H9 (cell line): ENCODE measurements at places on chromosomes 7 and 10. TPM values are rescaled to one million over a fixed set of nuclear protein-coding genes. Genes with fewer than 3 reads are reported as not detected.
A peak's percentile ranks its signal among the peaks of the same experiment; 100 is the strongest.

The ZNF467 gene
- total RNA-seq: 0.31 and 0.35 TPM in 2 replicates

DNA sequence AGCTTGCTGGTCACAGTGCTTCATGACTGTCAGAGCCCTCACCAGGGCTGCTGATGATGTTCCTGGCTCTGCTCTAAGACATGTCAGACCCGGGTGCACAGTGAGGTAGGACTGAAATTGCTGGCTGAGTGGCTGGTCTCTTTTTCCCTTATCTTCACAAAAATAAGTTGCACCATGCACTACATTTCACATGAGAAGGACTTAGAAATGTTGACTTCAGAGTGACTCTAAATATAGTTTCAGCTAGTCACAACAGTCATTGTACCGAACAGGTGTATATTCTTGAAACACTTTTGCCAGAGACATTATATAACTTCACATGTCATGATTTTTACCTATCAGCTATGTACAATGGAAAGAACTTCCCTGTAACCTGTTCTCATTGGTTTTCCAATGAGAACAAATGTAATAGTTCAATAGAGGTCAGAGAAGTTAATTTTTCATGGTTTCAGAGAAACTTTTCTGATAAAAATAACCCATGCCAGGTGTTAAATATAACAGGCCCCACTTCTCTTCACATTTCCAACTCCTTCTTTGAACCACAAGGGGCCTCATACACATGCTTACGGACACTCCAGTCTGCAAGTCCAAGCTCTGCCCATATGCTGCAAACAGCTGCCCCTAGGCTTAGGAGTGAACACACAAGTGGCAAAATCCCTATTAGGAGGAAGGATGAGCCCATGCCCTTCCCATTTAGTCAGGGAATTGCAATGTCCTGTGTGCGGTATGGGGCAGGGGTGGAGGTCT is 115.6 kb downstream of the CDK6 start:
- no peak overlapping the region for H3K4me3 ChIP-seq
- no peak for DNase-seq
- peaks cover 2% of the 10 kb centered on the region; the same call in 1 of the 2 replicates for H3K27me3 ChIP-seq
- no peaks in the 10 kb centered on the region for H3K36me3 ChIP-seq

The AKR1C1 gene
- 1.9 and 2.0 TPM in 2 replicates for total RNA-seq

DNA sequence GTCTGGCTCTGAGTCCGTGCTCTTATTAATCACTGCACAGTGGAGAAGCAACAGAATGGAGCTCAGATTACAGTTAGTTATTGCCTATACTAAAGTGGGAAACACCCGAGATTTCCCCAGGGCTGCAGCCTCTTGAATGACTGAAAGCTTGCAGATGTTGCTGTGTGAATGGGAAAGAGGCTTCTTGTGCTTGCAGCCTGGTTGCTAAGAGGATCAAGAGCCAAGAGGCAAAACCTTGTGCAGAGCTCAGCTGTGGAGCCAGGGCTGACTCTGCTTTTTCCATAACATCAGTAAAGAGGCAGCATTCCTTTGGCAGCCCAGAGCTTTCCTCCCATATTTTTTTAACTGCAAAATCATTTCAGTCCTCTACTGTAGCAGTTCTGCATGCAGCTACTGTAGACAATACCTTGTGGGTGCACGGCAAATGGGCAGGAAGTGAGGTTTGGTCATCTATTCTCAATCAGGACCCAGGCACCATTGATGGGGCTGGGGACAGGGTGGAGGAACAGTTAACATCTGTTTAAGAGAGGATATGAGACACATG is 86.5 kb downstream of the RALA start:
- H3K27ac ChIP-seq: no peak overlapping the region
- H3K36me3 ChIP-seq: peaks cover 12% of the 10 kb centered on the region
- DNase-seq: no peak
- H3K4me1 ChIP-seq: peaks cover 2% of the 10 kb centered on the region; the same call in 1 of the 2 replicates
- H3K4me3 ChIP-seq: no peak overlapping the region
- H3K27me3 ChIP-seq: no peaks in the 10 kb centered on the region

The HILPDA gene
- 23.1 and 23.3 TPM in 2 replicates for total RNA-seq

DNA sequence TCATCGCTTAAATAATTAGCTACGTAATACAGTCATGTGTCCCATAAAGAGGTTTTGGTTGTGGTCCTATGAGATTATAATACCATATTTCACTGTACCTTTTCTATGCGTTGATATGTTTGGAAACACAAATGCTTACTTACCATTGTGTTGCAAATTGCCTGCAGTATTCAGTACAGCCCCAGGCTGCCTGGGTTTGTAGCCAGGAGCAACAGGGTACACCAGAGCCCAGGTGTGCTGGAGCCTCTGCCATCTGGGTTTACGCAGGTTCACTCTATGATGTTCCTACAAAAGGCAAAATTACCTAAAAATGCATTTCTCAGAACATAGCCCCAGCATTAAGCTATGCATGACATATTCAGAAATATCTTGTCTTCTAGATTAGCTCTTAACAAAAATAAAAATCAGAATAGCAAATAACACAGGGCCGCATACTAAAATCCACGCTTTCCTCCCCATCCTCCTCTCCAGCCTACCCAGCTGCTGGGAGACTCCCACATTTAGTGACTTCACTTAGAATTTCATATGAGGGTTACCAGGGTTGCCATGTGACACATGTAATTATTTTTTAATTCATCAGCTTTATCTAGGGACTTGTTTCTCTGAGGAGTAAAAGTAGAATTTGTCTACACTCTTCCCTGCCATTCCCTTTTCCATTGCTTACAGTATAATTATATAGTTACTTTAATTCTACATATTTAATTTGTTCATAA is 559.0 kb upstream of the ADARB2 start:
- no peak overlapping the region for H3K27ac ChIP-seq
- no peak overlapping the region; the same call in 2 of the 3 replicates for H3K4me3 ChIP-seq
- peak; percentile 47 for DNase-seq
- H3K27me3 ChIP-seq: no peaks in the 10 kb centered on the region
- peaks cover under 1% of the 10 kb centered on the region; the same call in 1 of the 2 replicates for H3K36me3 ChIP-seq
- no peaks in the 10 kb centered on the region for H3K4me1 ChIP-seq

GRCh38 chr10:29411666-29412315 is 122.9 kb downstream of the LYZL1 start:
- no peaks in the 10 kb centered on the region for H3K4me1 ChIP-seq
- H3K27me3 ChIP-seq: no peaks in the 10 kb centered on the region
- H3K36me3 ChIP-seq: peaks cover 21% of the 10 kb centered on the region

GRCh38 chr7:125136341-125136740 is 206.7 kb upstream of the POT1 start:
- H3K4me1 ChIP-seq: no peaks in the 10 kb centered on the region
- peaks cover 9% of the 10 kb centered on the region for H3K36me3 ChIP-seq
- H3K27me3 ChIP-seq: no peaks in the 10 kb centered on the region; the same call in 1 of the 2 replicates
- H3K4me3 ChIP-seq: no peak overlapping the region

The NUDCD3 gene
- total RNA-seq: 71.9 and 85.9 TPM in 2 replicates

GRCh38 chr10:119543814-119544642 is 1.5 kb upstream of the RGS10 start:
- H3K27me3 ChIP-seq: peaks cover 23% of the 10 kb centered on the region; the same call in 1 of the 2 replicates
- H3K36me3 ChIP-seq: no peaks in the 10 kb centered on the region
- no peak overlapping the region for H3K27ac ChIP-seq
- peak overlapping the region; percentile 89 for H3K4me3 ChIP-seq

DNA sequence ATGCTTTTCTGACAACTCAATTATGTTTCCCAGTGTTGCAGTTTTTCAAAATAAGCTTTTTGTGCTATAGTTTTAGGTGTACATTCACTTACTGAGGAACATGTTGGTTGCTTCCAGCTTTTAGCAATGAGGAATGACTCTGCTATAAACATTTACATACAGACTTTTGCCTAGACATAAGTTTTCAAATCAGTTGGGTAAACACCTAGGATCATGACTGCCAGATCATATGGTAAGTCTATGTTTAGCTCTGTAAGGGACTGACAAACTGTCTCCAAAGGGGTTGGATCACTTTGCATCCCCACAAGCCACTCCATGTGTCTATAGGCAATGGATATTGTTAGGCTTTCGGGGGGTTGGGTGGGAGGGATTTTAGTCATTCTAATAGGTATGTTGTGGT is 10.8 kb upstream of the GRID2IP start:
- no peaks in the 10 kb centered on the region; the same call in 1 of the 2 replicates for H3K4me1 ChIP-seq
- DNase-seq: no peak
- H3K27me3 ChIP-seq: no peaks in the 10 kb centered on the region
- no peaks in the 10 kb centered on the region for H3K36me3 ChIP-seq
- no peak overlapping the region for H3K4me3 ChIP-seq

The HPSE2 gene
- 0.15 and 0.20 TPM in 2 replicates for total RNA-seq

DNA sequence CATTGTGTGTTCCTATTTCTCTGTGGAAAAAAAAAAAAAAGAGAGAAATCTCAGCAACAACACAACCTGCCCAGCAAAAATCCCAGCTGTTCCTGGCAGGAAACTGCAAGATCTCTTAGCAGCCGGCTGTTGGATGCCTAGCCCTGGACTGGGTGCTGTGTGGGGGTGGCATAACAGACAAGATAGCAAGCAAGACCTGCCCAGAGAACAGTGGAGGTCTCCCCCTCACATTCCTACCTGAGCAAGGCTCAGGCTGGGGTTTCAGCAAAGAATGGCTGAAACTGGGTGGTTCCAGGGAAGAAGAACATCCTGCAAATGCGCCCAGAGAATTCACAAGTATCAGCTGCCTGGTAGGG is 248.8 kb upstream of the ZMIZ1 start:
- DNase-seq: no peak
- no peak overlapping the region for H3K27ac ChIP-seq
- H3K4me1 ChIP-seq: no peaks in the 10 kb centered on the region; the same call in 1 of the 2 replicates

DNA sequence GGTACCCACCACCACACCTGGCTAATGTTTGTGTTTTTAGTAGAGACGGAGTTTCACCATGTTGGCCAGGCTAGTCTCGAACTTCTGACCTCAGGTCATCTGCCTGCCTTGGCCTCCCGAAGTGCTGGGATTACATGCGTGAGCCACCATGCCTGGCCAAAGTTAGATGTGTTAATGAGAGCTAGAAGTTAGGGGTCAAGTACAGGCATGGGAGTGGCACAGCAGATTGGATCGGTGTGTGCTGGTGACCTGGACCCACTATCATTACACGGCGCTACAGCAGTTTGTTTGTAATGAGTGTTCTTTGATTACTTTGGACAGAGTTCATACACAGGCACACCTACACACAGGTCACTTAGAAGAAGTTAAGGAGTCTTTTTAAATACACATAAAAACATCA is 36.7 kb downstream of the DNAJB6 start:
- DNase-seq: no peak
- no peak overlapping the region for H3K27ac ChIP-seq
- H3K4me1 ChIP-seq: peaks cover 3% of the 10 kb centered on the region
- H3K27me3 ChIP-seq: no peaks in the 10 kb centered on the region
- no peak overlapping the region for H3K4me3 ChIP-seq

DNA sequence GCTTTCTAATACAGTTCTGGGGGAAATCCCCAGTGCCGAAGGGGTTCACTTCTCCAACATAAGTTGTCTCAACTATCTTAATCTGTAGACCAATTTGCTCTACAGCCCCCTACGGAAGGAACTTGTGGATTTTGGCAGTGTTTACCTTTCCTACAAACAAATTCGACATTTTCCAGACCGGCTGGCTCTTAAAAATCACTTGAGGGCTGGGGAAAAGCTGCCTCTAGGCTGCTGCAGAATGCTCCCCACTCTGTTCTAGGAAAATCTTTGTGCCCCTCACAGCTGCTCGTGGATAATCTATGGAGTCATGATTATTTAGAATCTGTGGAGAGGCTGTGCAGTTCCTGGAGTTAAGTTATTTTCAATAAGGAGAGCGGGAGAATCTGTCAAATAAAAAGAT is 474.6 kb upstream of the FZD8 start:
- H3K36me3 ChIP-seq: no peaks in the 10 kb centered on the region
- DNase-seq: no peak
- no peak overlapping the region for H3K27ac ChIP-seq
- H3K4me1 ChIP-seq: no peaks in the 10 kb centered on the region
- no peaks in the 10 kb centered on the region for H3K27me3 ChIP-seq

DNA sequence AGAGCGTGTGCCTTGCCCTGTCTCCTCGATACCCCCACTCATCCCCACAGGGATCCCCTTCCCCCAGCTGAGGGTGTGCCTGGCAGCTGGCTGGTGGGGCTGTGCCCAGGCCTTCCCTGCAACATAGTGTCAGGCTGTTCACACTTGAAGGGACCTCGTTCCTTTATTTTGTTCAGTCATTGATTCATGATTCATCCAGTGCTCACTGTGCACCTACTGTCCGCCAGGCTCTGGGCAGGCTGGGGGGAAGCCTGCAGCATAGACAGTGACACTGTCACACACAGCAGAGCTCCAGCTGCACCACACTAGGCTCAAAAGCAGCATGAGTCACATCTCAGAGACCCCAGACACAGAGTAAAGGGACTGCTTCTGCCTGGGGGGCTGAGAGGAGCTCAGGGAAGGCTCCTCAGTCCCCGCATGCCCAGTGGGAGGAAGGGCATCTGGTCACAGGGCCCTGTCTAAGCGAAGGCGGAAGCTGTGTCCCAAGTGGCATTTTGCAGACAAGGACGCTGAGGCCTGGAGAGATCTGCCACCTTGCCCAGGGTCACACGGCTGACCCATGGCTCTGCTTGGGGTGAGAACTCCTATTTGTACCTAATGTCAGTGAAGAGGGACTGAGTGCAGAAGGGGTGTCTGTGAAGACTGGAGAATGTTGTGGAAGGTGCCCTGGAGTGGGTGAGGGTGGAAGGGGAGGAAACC is 27.9 kb downstream of the CDH23 start:
- DNase-seq: no peak
- H3K27me3 ChIP-seq: no peaks in the 10 kb centered on the region
- H3K27ac ChIP-seq: no peak overlapping the region
- H3K4me3 ChIP-seq: no peak overlapping the region
- no peaks in the 10 kb centered on the region for H3K4me1 ChIP-seq

DNA sequence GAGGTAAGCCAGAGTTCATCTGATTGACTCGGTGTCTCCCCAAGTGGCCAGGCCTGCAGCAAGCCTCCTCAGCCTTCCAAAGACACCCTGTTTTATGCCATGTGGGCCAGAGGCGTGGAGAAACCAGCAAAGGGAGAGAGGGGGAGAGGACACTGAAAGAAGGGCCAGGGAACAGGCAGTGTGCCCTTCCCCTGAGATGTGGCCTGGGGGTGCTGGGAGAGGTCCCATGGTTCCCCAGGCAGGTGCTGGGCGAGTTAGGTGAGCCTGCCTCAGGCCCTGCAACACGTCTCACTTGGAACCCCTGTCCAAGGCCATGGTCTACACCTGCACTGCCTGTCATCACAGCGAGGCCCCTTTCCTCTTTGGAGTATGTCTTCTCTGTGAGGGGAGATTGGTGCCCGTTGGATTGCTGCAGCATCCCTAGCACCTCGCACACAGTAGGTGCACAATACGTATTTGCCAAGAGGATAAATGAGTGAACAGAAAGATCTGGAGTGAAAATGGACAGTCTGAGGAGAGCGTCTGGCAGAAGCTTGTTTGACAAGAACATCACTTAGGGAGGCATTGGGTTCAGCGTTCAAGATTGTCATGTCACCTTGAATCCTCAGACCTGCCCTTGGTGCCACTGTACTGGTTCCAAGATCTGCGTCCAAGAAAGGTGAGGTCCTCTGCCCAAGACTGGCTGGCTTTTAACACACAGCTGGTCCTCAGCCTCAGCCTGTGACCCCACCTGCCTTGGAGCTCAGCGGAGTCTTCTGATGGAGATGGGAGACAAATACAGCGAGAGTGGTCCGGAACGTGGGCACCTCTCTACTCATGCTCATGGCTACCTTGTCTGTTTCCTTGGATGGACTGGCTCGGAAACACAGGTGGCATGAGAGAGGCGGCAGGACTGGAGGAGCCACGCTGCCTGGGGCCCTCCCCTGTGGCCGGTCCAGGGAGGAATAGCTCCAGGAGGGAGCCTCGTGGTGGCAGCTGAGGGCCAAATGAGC is 39.8 kb upstream of the NUB1 start:
- H3K4me1 ChIP-seq: no peaks in the 10 kb centered on the region
- H3K36me3 ChIP-seq: no peaks in the 10 kb centered on the region; the same call in 1 of the 2 replicates
- no peak for DNase-seq
- no peak overlapping the region for H3K27ac ChIP-seq
- H3K4me3 ChIP-seq: no peak overlapping the region
